CD4-positive, alpha-beta T cell treated with Interleukin-15 for 4 hours (primary cell): ENCODE measurements at places on chromosomes 2 and 18.

GRCh38 chr2:162007447-162008040, 66.5 kb downstream of the DPP4 start:
- peak; percentile 54 for DNase-seq

DNA sequence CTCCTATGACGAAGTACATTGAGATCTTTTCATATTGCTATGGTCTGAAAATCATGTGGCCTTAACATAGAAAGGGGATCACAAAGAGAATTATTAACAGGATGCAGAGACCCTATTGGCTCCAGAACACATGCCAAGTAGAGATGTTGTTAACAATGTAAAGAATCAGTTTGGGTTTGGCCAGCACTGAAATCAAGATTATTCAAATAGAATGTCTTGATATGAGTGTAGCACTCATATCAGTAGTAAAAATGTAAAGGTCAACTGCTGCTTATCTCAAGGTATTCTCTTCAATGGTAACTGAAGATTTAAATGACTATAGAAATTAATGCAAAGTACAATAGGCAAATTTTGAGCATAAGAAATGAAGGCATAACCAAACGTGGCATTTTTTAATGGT, 262.8 kb downstream of the PTH2R start:
- no peak for DNase-seq

GRCh38 chr2:202007015-202007982, 26.4 kb upstream of the FZD7 start:
- no peak for DNase-seq

- no peak for DNase-seq
Observed at GRCh38 chr2:24253303-24253919, 78.6 kb downstream of the FAM228A start.

DNA sequence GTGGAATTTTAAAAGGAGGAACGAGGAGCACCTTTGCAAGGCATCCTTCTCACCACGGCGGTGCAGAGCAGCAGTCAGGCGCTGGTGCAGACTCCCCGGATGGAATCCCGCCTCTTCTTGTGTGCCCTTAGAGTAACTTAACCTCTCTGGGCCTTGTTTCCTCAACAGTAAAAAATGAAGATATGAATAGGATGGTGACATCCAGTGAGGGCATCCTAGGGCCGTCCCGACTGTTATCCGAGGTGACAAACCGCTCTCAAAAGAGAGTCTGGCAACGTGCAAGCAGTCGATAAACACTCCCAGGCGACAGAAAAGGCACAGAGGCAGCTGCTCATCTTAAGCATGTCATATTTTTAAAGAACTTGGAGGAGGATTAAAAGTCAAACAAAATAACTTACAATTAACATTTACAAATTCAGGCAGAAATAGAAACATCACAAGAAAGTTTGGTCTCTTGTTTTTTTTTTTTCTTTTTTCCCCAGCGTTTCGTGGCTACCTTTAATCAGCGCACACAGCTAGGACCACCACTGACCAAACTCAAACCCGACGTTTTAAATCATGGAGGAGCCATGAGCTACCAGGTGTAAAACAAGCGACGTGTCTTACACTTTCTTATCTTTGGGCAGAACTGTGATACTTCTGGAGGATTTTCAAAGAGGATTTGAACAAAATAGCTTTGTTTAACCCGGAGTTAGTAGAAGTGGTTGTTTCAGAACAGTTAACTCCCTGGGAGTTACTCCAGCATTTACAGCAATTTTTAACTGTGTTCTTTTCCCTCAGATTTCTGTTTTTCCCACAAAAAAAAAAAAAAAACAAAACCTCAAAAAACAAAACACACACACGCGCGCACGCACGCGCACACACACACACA, 2.1 kb downstream of the MBP start:
- no peak for DNase-seq

DNA sequence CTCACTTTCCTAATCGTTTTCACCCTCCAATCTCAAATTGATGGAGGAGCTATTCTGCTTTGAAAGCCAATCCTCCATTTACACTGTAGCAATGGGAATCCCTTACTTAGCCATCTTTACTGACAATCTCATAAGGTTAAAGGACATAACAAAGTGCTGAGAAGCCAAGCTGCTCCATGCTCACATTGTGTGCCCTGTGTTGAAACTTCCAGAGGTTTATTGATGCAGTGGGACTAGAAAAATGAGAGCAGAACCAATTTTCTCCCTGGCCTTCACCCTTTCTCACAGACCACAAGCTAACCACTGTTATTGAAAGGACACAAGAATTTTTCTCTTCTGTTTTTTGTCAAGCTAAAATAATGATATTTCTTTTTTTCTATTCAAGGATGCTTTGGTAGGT, 63.8 kb downstream of the CSRNP3 start:
- DNase-seq, result no peak

DNA sequence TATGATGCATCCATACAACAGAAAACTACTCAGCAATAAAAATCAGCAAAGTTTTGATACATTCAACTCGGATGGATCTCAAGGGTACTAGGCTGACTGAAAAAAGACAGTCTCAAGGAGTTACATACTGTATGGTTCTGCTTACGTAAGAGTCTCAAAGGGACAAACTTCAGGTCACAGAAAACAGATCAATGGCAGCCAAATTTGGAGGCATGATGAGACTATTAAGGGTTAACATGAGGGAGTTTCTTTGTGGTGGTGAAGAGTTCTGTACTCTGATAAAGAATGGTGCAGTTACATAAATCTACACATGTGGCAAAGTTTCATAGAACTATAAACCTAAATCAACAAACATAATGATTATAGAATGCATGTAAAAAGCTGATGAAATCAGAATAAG, 81.4 kb downstream of the COBLL1 start:
- DNase-seq, result no peak

DNA sequence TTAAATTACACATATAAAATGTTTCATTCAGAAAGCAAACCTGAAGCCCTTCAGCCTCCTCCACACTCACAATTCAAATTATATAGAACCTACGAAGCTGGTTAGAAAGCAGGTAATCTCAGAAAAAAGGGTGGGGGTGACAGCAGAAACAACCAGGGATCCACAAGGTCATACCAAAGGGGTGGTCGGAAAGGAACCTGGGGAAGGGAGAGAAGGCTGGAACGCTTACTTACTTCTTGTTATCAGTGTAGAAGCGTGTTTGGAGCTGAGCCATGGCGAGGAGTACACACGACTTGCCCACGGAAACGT, 316 bp downstream of the WDR12 start:
- DNase-seq, result no peak
